ENCODE measurements at places on chromosomes 11 and 22.

- no peak for DNase-seq
Measured at GRCh38 chr22:33588860-33589259, 331.4 kb downstream of the LARGE1 start.

GRCh38 chr11:134504146-134504905 is 92.3 kb upstream of the B3GAT1 start:
- no peak for DNase-seq

DNA sequence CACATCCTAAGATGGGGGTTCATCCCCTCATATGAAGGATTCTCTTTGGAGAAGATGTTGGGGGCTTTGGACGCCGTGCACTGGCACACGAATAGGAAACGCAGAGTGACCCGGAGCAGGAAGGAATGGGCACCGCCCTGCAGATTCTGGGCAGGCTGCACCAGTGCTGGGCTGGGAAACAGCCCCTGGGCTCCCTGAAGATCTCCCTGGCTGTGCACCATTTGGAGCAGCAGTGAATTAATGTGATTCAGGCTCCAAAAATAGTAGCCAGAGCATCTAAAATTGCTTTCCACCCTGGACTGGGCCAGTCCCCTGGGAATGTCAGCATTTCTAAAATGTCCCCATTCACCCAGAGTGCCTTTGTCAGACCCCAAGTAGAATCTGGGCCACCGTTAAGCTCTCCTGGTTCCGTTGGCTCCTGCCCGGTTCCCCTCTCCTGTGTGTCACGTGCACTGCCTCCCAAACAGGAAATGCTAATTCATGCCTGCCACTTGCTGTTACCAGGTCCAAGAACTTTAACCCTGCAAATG is 18.6 kb downstream of the IRAG1 start:
- no peak for DNase-seq

DNA sequence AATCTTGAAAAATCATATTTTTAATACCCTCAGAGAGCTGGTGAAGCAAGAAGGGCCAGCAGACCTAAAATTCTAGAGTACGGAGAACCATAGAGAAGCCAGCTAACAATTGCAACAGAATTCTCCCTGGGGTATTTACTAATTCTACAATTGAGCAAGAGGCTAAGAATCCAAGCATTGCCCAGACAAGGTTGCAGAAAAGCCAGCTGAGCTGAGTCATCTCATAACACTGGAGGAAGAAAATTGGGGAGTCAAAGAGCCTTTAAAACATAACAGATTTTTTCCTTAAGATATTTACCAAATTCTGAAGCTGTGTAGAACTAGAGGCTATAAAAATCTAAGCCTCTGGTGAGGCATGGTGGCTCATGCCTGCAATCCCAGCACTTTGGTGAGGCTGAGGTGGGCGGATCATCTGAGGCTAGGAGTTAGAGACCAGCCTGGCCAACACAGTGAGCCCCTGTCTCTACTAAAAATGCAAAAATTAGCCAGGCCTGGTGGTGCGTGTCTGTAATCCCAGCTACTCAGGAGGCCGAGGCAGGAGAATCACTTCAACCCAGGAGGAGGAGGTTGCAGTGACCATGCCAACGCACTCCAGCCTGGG is 13.6 kb upstream of the TMEM216 start:
- no peak for DNase-seq

- no peak for DNase-seq
Measured at GRCh38 chr11:132080127-132080526, 709.7 kb downstream of the NTM start.

DNA sequence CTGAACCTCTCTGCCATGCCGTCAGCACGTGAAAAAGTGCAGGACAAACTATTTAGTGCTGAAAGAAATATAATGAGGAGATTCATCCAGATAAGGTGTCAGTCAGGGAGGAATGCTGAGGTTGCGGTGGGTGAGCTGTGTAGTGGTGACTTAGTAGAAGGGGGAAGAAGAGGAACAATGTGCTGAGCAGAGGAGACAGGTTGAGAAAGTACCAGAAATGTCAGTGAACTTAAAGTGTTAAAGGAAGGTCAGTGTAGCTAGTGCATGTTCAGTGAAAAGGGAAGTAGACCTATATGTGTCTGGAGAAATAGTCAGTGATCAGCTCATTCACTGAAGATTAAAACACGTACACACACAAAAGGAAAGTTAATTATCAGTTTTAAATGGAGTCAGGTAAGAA is 237.6 kb upstream of the CCDC179 start:
- DNase-seq: no peak

Data from NCI-H1105 (cell line).